ENCODE measurements at places on chromosomes 11 and 22.

- DNase-seq: no peak
Observed at GRCh38 chr11:11620173-11620920, 1.5 kb downstream of the GALNT18 start.

- DNase-seq: peak; percentile 64
Observed at GRCh38 chr11:122069707-122070360, 46.2 kb downstream of the BLID start.

DNA sequence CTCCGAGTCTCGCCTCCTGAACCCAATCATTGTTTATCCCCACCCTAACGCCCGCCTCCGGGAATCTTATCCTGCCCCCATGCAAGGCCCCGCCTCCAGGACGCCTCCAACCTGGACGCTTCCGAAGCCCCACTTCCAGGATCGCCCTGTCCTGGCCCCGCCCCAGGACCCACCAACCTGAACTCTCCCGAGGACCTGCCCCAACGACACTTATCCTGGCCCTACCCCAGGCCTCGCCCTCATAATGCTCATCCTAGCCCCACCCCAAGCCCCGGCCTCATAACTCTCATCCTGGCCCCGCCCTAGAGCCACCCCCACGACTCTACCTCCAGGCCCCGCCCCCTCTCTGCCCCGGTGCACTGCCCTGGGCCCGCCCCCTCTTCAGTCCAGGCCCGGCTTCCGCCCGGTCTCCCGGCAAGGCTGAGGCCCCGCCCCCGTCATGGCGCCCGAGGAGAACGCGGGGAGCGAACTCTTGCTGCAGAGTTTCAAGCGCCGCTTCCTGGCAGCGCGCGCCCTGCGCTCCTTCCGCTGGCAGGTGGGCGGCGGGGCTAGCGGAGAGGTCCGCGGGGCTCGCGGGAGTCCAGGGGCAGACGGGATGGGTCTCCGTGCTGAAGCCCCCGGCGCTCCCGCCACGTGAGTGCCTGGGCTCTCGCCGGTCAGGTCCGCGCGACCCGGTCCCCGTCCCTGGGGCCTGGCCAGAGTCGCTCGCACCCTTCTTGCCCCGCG is 45.7 kb upstream of the DEFB108B start:
- DNase-seq: peak; percentile 98

GRCh38 chr11:119025978-119026766 is 4.5 kb downstream of the SLC37A4 start:
- DNase-seq: no peak

GRCh38 chr11:3947061-3947460 is 91.6 kb downstream of the STIM1 start:
- no peak for DNase-seq

- DNase-seq: no peak
Observed at GRCh38 chr11:45560155-45560912, 105.1 kb downstream of the CHST1 start.

- DNase-seq: no peak
Observed at GRCh38 chr11:43359422-43359818, 700 bp downstream of the TTC17 start.

GRCh38 chr11:134449713-134450112 is 37.7 kb upstream of the B3GAT1 start:
- DNase-seq: no peak

GRCh38 chr11:942823-943222 is 17.2 kb downstream of the AP2A2 start:
- no peak for DNase-seq

DNA sequence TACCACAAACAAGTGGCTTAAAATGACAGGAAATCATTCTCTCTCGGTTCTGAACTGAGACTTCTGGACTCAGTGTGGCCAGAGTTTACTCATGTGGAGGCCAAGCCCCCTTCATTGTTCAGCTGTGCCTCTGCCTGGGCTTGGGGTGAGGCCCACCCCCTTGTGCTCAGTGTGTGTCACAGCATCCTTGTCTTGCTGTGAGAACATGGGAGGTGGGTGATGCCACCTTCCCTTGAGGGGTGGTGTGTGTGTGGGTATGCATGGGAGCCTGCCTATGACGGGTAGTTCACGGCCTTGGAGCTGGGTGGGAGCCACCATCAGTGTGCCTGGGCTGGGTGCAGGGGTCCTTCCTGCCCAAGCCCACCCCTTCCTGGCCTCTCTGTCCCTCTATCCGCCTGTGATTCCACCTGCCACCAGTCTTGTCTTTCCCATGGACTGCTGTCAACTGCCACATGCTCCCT is 101.7 kb downstream of the MORC2 start:
- no peak for DNase-seq

Measured in non-pigmented ciliary epithelial cell (primary cell).